Tibial nerve (tissue), 4 donors: ENCODE measurements at places on chromosomes 12 and 14. TPM values are rescaled to one million over a fixed set of nuclear protein-coding genes. Genes with fewer than 3 reads are reported as not detected.

DNA sequence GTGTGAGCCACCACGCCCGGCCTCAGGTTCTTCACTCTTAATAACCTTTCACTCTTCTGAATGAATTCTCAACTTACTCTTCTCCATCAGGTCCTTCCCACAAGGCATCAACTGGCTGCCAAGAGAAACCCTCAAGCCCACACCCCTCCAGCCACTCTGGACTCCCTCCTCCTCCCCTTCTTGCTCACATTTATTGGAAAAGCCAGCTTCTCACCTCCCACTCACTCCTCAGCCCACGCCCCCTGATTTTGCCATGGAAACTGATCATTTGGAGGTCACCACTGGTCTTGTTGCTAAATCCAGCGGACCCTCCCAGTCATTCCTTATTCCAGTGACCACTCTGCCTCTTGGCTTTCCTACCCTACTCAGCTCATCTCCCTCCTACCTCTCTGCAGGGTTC, 17.4 kb upstream of the ACVR1B start:
- no peaks in the 10 kb centered on the region for H3K36me3 ChIP-seq
- DNase-seq = no peak
- no peak overlapping the region for H3K4me3 ChIP-seq
- no peaks in the 10 kb centered on the region for H3K4me1 ChIP-seq
- H3K27ac ChIP-seq = no peak overlapping the region

SPIC gene
- not detected for total RNA-seq

SMCO2 gene
- total RNA-seq = not detected

DNA sequence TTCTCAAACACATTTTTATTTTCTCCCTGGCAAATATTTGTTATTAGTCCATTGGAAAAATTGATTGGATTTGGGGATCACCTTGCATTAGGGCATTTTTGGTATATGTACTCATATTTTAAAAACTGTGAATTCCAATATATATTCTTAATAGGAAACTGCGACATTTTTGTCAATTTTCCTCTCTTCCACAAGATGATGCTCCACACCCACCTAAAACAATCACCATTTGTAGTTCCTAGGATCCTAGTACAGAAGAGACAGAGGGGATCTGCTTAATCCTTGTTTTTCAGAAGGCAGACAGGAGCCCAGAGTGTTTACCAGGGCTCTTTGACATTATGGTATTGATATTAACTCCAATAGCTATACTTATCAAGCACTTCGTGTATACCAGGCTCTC, 22.8 kb upstream of the OASL start:
- no peaks in the 10 kb centered on the region for H3K36me3 ChIP-seq
- no peak overlapping the region for H3K27ac ChIP-seq
- no peak for DNase-seq
